ENCODE measurements at places on chromosomes 7 and 10. TPM values are rescaled to one million over a fixed set of nuclear protein-coding genes. Genes with fewer than 3 reads are reported as not detected.

DNA sequence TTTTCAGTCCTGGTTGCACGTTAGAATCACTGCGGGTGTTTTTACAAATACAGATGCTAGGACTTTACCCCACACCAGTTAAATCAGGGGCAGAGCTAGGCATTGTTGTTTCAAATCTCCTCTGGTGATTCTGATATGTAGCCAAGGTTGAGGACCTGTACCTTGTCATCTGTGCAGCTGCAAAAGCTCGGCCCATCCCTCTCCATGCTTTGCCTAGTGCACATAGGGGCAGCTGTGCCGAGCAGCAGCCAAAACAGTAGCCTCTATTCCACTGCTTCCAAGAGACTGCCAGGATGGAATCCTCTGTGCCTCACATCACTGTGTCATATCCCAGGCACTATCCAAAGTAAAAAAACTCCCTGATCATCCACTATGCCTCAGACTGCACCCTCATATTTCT is 181.3 kb downstream of the CDK14 start:
- H3K27ac ChIP-seq = no peak overlapping the region
- no peaks in the 10 kb centered on the region for H3K4me1 ChIP-seq
- no peak overlapping the region for H3K4me3 ChIP-seq
- no peaks in the 10 kb centered on the region for H3K36me3 ChIP-seq
- H3K27me3 ChIP-seq = no peaks in the 10 kb centered on the region

- no peaks in the 10 kb centered on the region for H3K36me3 ChIP-seq
- DNase-seq = no peak
- no peaks in the 10 kb centered on the region for H3K4me1 ChIP-seq
- H3K27ac ChIP-seq = no peak overlapping the region
- H3K27me3 ChIP-seq = peaks cover 19% of the 10 kb centered on the region
Measured at GRCh38 chr7:108127461-108127860, 2.7 kb downstream of the LAMB4 start.

STEAP4 gene
- 1.1 TPM for total RNA-seq

- no peaks in the 10 kb centered on the region for H3K27me3 ChIP-seq
- DNase-seq = no peak
- H3K4me1 ChIP-seq = peaks cover 79% of the 10 kb centered on the region
- H3K27ac ChIP-seq = no peak overlapping the region
- peaks cover 18% of the 10 kb centered on the region for H3K36me3 ChIP-seq
Measured at GRCh38 chr7:30469303-30469702, 9.3 kb downstream of the NOD1 start.

DNA sequence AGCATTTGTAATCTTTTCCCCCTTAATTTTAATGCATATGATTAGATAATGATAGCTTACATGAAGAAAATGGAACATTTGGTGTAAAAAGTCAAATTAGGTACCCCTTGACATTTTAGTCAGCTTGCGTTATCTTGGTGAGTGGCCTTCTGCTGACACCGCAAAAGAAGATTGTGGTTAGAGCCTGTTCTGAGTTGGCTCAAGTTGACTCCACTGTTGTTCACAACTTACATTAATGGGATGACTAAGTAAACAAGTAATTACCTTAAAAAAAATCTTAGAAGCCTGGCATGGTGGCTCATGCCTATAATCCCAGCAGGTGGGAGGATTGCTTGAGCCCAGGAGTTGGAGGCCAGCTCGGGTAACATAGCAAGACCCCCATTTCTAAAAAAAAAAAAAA is 24.2 kb downstream of the TRRAP start:
- no peak overlapping the region for H3K27ac ChIP-seq
- no peak overlapping the region for H3K4me3 ChIP-seq
- peaks cover 56% of the 10 kb centered on the region for H3K36me3 ChIP-seq
- H3K27me3 ChIP-seq = no peaks in the 10 kb centered on the region

GRCh38 chr10:24324651-24325050 is 115.7 kb downstream of the KIAA1217 start:
- no peaks in the 10 kb centered on the region for H3K4me1 ChIP-seq
- DNase-seq = no peak
- no peak overlapping the region for H3K27ac ChIP-seq
- peaks cover 2% of the 10 kb centered on the region for H3K27me3 ChIP-seq
- H3K36me3 ChIP-seq = no peaks in the 10 kb centered on the region

AKR1C3 gene
- total RNA-seq = not detected

CYP26A1 gene
- not detected for total RNA-seq

DNA sequence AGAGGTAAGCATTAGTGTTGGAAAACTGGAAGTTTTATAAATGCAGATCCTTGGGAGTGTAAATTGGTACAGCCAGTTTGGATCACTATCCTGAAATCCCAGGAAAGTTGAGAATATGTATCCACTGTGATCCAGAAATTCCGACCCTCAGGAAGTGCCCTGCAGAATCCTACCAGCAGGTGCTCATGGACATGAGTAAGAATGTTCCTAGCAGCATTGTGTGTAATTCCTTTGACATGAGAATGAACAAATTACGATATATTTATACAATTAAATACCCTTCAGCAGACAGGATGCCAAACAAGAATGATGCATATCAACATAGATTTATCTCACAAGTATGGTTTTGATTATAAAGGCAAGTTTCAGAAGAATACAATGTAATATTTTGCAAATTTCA is 181.6 kb downstream of the XPNPEP1 start:
- no peak overlapping the region for H3K4me3 ChIP-seq
- no peaks in the 10 kb centered on the region for H3K4me1 ChIP-seq
- H3K27me3 ChIP-seq = peaks cover 1% of the 10 kb centered on the region
- DNase-seq = no peak
- H3K27ac ChIP-seq = no peak overlapping the region

GRCh38 chr10:33395201-33395600 is 60.7 kb upstream of the NRP1 start:
- peaks cover 2% of the 10 kb centered on the region for H3K27me3 ChIP-seq
- no peaks in the 10 kb centered on the region for H3K36me3 ChIP-seq
- no peak overlapping the region for H3K4me3 ChIP-seq
- no peaks in the 10 kb centered on the region for H3K4me1 ChIP-seq
